Jurkat, Clone E6-1 (cell line): ENCODE measurements at places on chromosomes 7 and 10.

DNA sequence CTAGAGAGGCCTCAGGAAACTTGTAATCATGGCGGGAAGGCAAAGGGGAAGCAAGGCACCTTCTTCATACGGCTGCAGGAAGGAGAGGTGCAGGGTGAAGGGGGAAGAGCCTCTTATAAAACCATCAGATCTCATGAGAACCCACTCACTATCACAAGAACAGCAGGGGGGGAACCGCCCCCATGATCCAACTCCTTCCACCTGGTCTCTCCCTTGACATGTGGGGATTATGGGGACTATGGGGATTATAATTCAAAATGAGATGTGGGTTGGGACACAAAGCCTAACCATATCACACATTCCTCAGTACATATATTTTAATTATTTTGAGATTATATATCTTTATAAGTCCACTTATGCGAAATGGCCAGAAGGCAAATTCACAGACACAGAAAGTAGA is 8.9 kb downstream of the HK1 start:
- DNase-seq, result no peak

- no peak for DNase-seq
Measured at GRCh38 chr7:46576950-46577349, 655.9 kb upstream of the IGFBP3 start.

DNA sequence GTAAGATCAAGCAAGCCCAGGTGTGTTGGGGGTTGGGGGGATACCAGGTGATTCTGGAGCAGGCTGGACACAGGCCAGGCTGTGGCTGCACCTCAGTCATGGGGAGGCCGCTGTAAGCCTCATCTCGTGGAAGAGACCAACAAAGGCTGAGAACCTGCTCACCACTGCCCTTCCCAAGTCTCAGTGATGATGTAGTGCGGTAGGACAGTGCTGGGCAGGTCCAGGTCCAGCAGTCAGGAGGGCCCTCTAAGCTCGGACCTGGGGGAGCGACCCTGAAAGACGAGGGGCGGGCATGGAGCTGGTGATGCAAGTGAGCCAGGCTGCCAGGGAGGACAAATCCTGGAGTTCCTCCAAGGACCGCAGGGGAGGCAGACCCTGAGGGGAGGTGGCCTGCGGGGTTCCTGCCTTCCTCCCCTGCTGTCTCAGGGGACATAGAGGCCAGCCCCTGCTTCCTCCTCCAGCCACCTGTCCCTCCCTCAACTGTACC is 3.3 kb upstream of the PWWP2B start:
- DNase-seq, result no peak

DNA sequence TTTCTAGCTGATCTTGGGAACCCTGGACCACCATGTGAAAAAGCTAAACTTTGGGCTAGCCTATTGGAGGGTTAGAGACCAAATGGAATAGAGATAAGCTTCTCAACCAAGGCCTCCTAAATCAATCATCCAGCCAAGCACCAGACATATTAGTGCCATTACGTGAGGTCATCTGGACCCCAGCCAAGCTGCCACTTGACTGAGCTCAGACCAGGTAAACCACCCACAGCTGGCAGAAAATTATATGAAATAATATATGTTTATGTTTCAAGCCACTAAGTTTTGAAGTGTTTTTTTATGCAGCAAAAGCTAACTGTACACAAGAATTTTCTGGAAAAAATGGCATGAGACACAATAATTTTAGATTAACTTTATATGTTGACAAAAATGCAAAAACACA is 82.6 kb upstream of the PCGF5 start:
- DNase-seq, result no peak

- no peak for DNase-seq
Measured at GRCh38 chr7:107078517-107078966, 34.0 kb downstream of the PRKAR2B start.

GRCh38 chr10:69048103-69048502 is 39.8 kb upstream of the SRGN start:
- no peak for DNase-seq

GRCh38 chr10:131198843-131199242 is 112.7 kb downstream of the TCERG1L start:
- DNase-seq, result no peak

DNA sequence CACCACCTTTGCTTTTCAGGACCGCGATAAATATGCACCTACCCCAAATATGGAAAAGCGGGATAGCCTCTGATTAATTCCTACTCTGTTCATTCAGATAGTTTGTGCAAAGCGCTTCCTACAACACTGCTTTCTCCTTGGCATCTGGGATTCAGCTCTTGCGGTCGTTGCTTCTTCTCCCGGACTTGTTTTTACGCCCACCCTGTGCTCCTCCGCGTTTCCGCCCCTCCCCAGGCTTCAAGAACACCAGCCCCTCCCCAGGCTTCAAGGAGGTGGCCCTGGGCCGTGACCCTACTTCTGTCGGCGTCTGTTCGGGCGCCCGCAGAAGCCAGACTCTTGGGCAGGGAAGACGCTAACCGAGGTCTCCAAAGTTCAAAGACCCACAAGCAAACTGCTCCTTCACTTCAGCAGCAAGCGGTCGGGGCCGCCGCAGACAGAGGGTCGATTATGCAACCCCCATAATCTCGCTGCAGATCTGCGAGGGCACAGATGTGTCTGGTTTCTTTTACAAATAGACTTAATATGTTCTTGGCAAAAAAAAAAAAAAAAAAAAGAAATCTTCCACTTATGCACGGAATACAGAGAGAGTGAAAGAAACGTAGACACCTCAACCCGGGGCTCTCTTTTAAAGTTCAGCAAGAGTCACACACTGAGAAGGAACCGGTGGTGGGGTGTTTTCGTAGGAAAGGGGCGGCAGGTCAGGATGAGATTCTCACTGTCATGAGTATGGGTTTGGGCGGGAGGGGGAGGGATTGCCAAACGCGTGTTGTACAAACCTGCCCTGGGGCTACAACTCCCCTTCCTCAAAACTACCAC is 1.9 kb downstream of the DLX5 start:
- peak; percentile 73 for DNase-seq

GRCh38 chr7:69042138-69042537 is 556.1 kb upstream of the AUTS2 start:
- DNase-seq, result no peak

GRCh38 chr10:133072720-133073390 is 14.9 kb upstream of the ADGRA1 start:
- DNase-seq, result no peak

DNA sequence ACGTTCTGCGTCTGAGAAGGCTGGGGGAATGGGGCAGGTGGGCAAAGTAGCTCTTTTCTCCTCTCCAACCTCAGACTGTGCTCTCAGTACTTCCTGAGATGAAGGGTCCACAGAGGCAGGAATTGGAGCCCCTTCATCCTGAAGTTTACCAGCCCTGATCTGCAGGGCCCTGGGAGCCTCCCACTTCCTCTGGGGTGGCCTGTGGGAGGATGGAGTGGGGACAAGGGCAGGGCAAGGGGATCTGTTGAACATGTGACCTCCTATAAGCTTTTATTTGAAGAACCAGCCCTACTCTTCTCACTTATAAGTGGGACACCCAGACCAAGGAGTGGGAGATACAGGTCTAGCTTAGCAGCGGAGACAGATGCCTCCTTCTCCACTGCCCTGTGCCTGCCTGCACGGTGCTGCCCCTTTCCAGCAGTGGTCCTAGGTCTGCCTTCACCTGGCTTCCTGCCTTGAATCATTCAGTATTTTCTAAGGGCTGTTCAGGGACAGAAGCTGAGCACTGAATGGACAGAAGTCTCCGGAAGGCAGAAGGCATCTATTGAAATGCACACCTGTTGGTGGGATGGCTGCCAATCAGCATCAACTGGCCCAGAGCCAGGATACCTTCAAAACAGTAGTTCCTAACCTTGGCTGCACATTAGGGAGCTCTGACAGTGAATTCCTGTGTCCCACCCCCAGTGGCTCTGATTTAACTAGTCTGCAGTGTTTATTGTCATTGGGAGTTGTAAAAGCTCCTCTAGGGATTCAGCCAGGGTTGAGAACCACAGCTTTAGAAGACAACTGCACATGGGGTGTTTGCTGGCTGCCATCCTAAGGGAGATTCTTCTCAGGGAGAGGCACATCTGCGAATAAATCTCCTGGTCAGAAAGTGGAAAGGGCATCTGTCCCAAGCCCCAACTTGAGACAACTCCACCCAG is 2.7 kb upstream of the ARHGAP22 start:
- no peak for DNase-seq

DNA sequence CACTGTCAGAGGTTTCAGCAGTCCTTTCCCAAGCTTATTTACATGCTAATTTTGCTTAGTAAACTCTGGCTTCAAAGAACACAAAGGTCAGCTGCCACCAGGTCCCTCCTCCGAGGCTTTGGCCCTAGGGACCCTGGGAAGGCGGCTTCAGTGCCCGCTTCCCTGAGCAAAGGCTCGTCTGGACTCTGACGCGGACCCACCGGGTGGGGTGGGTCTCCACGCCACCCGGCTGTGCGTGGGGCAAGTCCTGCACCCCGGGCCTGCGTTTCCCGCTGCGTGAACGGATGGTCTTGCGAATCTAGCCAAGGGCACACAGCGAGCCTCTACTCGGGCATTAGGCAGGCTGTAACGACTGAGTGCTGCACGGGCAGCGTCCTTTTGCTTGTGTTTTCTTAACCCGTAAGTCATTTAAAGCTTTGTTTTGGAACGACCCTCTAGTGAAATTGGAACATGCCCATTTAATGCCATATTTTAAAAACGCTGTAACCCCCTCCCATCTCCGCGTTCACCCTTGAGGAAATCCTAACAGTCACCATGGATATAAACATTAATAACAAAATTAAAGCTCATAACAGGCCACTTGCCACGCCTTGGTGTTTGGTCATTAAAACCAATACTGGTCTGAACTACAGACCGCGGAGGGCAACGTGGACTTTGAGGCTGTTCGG is 828 bp downstream of the BNIP3 start:
- DNase-seq, result no peak

DNA sequence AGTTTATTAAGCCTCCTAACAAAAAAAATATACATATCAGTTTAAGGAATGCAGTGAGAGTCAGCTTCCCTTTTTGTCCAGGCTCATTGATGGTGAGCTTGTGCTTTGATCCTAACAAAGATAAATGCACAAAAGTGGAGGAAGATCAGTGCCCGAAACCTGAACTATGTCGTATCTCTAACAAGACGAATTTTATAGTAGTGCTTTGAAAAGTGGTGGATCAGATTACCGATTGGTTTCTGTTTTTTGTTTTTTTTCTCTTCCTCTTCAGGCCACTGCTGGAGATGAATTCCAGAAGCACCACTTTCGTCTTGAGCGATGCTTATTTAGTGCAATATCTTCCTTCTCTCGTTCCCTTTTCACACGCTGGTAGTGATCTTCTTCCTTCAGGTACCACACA is 72.8 kb downstream of the RHOBTB1 start:
- no peak for DNase-seq

DNA sequence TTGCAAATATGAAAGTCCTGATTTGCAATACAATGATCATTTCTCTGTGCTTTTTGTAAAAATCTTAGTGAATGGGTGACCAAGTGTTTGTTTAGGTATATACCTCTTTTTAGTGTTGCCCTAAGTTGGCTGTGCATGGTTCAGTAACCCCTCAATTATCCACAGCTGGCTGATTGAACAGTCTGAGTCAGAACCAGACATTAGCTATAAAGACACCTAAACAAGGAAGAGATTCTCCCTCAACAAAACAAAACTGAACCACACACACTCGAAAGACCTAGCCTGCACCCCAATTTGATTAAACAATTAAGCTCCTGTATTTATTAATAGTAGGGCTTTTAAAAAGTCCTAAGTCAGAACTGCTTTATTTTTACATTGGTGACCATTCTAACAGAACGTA is 2.8 kb downstream of the RSBN1L start:
- no peak for DNase-seq

GRCh38 chr10:14625192-14625631 is 149.5 kb downstream of the FAM107B start:
- no peak for DNase-seq

DNA sequence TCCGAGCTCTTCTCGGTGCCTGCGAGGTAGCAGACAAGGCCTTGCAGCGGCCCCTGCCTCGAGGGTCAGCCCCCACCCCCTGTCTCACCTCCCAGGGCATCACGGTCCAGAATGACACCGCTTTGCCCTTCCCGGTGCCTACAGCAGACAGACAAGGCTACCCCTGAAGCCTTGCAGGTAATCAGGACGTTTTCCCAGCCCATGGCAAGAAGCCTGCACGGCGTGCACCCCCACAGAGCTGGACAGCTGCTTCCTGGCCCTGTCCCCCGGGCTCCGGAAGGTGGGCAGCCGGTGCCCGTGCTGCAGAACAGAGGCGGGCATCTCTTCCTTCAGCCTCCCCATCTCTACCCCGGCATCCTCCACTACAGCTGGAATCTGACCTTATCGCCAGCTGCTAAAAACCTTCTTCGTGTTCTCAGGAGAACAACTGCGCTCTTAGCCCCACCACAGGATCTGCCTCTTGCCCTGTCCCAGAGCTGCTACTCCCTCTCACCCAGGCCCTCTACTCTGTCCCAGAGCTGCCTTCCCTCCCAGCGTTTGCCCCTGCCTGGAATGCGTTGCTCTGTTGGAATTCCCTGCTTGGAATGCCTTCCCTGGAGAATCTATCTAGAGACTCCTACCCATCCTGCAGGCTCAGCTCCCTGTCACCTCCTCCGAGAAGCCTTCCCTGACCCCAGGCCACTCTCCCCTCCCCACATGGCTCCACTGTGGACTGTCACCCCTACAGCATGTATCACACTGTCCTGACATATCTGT is 4.7 kb downstream of the MYL10 start:
- DNase-seq, result no peak
